ENCODE measurements at places on chromosomes 12 and 14.
A peak's percentile ranks its signal among the peaks of the same experiment; 100 is the strongest.

- DNase-seq, result peak; percentile 26
Measured at GRCh38 chr12:85866986-85867776, 6.9 kb upstream of the NTS start.

GRCh38 chr12:48037267-48037915 lies 33.1 kb upstream of the COL2A1 start:
- DNase-seq, result no peak

GRCh38 chr12:112169161-112169872 lies 44.0 kb downstream of the TRAFD1 start:
- DNase-seq, result no peak

- peak; percentile 93 for DNase-seq
Measured at GRCh38 chr14:58171090-58171489, 19.1 kb upstream of the ARMH4 start.

DNA sequence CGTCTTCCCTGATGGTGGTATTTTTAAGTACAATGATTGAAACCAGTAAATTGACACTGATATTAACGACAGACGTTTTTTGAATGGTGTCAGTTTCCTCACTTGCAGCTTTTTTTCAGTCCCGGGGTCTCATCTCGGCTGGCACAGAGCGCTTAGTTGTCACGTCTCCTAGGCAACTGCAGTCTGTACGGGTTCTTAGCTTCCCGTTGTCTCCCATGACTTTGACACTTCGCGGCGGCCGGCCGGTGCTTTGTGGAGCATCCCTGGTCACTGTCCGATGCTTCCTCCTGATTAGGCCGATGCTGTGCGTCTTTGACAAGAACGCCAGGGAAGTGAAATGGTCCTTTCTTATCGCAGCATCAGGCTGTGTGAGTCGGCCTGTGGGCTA lies 67.4 kb downstream of the ADGRD1 start:
- no peak for DNase-seq

- DNase-seq, result no peak
Measured at GRCh38 chr14:36767603-36768281, 106.1 kb downstream of the PAX9 start.

- DNase-seq, result no peak
Measured at GRCh38 chr12:70772836-70773235, 135.6 kb upstream of the PTPRB start.

GRCh38 chr12:5191803-5192538 lies 148.3 kb downstream of the KCNA5 start:
- DNase-seq, result no peak

DNA sequence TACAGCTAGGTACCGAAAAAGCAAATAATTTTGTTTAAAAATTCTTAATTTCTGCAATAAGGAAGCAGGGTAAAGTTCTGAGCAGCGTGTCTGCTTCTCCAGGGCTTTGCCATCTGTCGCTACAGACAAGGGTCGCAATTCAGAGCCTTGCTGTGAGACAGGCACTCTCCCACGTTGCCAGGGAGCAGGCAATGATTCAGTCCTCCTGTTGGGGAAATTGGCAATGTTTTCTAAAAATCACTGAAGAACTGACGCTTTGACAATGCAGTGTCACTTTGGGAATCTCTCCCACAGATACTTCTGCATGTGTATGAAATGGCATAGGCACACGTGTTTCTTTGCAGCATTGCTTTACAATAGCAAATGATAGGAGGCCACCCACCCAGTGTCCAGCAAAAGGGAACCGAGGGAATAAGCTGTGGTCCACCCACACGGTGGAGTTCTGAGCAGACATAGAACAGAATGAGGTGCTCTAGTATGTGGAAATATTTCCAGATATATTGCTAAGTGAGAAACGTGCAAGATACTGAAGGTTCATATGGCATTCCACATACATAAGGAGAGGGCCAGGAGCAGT lies 16.0 kb upstream of the HIP1R start:
- DNase-seq, result no peak

DNA sequence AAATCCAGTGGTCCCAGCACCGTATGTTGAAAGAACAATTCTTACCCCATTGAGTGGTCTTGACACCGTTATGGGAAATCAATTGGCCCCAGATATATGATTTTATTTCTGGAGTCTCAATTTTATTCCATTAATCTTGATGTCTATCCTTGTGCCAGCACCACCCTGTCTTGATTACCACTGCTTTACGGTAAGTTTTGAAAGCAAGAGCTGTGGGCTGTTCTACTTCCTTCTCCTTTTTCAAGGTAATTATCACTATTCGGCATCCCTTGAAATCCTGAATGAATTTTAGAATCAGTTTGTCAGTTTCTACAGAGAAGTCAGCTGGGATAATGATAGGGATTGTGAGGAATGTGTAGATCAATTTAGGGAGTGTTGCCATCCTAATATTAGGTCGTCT lies 160.8 kb upstream of the SFSWAP start:
- DNase-seq, result no peak

DNA sequence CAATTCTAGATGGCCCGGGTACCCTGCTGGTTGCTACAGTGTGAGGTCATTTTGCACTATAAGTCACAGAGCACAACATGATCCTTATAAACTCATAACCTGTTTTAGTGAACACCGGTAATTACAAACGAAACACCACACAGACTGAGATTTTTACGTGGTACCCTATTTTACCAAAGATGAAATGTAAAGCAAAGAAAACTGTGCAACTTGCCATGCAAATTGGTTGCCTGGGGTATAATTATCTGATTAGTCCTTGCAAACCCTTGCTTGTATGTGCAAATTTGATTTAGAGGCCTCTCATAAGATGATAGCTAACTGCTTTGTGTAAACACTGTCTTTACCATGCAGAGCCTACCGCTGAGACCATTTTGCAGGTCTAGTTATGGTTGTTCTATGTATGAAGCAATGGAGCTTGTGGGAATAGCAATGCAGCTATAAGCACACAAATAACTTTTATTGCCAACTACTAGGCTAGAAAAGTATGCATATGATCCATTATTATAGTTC lies 372.1 kb upstream of the FAR2 start:
- no peak for DNase-seq

- DNase-seq, result no peak
Measured at GRCh38 chr12:93449277-93449676, 7.5 kb upstream of the UBE2N start.

DNA sequence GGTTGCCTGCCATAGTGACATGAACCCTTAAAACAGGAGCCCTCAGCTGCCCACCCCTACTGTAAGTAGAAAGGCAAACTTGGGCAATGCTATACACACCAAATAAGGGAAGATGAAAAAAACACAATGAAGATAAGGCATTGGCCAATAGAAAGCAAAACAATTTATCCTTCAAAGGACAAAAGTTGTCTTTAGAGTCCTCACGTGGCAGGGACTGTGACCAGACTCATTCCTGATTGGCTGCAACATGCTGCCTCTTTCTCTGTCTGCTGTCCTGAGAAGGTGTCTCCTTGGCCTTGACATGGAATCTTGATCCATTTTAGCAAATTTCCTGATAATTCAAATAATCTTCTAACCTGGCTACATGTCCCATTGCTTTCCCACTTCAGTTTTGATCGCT lies 131.9 kb downstream of the GPR135 start:
- no peak for DNase-seq

DNA sequence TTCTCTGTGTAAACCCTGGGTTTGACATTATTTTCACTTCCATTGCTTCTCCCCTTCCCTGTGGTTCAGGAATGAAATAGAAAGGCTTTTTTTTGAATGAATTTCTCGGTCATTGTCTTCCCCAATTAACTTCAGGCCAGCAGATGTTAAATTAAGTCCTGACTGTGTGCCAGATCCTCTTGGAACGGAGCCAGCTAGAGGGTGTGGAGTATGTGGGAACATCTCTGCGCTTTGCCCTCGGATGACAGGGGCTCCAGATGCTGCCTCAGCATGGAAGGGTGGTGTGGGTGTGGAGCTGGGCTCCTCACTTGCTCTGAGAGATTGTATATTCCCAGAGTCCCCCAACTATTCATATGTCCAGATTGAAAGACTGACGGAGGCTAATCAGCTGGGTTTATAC lies 13.1 kb downstream of the KRT85 start:
- DNase-seq, result no peak

DNA sequence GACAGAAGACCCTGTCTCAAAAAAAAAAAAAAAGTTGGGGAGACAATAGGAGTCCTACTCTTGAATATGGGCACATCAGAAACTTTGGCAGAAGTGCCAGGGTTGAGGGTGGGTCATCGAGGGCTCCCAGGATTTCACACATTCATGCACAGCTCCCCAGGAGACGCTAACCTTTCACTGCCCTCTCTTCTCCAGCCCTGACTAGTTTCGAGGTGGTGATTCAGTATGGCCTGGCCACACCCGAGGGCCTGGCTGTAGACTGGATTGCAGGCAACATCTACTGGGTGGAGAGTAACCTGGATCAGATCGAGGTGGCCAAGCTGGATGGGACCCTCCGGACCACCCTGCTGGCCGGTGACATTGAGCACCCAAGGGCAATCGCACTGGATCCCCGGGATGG lies 29.4 kb upstream of the LRP1-AS start:
- no peak for DNase-seq

DNA sequence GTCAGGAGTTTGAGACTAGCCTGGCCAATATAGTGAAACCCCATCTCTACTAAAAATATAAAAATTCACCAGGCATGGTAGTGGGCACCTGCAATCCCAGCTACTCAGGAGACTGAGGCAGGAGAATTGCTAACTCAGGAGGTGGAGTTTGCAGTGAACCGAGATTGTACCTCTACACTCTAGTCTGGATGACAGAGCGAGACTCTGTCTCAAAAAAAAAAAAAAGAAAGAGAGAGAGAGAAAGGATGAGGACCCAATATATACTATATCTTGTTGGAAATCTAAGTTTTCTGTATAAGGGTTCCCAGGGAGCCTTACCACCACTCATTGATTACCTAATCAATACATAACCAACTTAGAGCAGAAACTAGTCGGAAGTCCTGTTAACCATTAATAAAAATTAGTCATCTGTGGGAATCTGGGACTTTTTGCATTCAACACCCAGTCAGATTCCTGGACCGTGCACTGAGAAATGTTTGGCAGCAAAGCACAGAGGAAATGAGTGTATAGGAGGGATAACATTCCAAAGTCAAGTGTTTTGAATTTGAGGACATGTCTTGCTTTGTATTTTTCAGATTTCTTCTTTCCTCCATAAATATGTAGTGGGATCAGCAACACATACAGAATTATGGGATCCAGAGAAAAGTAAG lies 44.8 kb upstream of the NR2C1 start:
- DNase-seq, result no peak

GRCh38 chr14:53845813-53846693 lies 110.6 kb downstream of the BMP4 start:
- DNase-seq, result no peak

Measured in HuH-7 (cell line).